SHP77 treated with DMSO at 0.1 percent for 48 hours (cell line): ENCODE measurements at places on chromosomes 1 and 21.
A peak's percentile ranks its signal among the peaks of the same experiment; 100 is the strongest.

GRCh38 chr1:73411479-73411878, 786.5 kb downstream of the LRRIQ3 start:
- peak; percentile 55 for DNase-seq

DNA sequence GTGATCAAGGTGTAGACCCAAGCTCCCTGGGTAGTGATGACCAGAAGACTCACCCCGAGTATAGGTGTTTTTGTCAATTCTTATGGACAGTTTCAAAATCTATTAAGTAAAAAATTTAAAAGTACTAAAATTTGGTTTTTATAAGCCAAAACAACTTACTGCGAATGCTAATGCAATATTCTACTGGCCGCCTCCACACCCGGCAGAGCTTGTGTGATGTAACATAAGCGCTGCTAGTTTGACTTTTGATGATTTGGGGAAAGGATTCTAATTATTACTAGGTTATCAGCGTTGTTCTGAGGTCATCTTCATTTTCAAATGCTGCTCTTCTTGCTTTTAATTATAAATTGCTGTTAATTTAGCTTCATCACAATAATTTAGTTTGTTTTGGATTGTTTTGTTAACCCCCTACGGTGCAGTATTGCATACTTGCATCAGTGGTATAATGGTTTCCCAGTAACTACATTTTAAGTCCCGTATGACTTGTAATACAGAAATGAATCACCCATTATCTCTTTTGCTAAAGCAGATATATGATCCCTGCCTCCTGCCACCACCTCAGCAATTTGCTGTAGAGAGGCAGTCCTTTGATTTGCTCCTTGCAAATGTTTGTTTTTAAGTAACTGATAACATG, 178.0 kb downstream of the SDCCAG8 start:
- DNase-seq = no peak

- no peak for DNase-seq
These were observed 5.1 kb downstream of the C1orf87 start for GRCh38 chr1:60068393-60069045.

GRCh38 chr1:206472024-206472423, 1.7 kb downstream of the IKBKE start:
- DNase-seq = no peak

DNA sequence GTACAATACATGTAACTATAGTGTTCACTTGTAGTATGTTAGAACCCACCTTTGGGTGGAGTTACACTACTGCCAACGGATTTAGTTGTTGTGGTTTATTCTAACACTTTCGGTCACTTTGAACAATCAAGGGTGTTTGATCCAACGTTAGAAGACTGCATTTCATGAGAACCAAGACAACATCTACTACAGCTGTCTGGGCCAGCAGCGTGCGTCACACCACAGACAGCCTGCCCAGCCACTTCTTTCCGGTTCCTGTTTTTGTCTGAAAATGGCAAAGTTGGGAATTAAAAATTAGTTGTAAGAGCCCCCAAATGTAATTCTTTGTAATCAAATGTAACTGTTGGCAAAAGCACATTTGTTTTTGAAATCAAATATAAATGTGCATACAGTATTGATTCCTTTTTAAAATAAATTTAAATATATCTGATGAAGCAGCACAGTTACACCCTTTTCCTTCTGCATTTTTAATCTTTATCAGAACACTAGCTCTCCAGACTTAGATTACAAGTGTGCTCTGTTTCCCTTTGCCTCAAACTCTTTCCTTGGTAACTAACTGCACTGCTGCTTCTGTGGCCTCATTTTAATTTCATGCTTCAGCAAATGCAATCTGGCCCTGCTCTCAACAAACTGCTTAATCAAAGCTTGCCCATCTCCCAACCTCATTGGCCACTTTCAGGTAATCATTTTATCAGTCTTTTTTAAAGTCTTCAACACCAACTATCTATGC, 86.6 kb upstream of the DPH5 start:
- no peak for DNase-seq

GRCh38 chr1:192235127-192235526, 76.9 kb downstream of the RGS18 start:
- DNase-seq = no peak

DNA sequence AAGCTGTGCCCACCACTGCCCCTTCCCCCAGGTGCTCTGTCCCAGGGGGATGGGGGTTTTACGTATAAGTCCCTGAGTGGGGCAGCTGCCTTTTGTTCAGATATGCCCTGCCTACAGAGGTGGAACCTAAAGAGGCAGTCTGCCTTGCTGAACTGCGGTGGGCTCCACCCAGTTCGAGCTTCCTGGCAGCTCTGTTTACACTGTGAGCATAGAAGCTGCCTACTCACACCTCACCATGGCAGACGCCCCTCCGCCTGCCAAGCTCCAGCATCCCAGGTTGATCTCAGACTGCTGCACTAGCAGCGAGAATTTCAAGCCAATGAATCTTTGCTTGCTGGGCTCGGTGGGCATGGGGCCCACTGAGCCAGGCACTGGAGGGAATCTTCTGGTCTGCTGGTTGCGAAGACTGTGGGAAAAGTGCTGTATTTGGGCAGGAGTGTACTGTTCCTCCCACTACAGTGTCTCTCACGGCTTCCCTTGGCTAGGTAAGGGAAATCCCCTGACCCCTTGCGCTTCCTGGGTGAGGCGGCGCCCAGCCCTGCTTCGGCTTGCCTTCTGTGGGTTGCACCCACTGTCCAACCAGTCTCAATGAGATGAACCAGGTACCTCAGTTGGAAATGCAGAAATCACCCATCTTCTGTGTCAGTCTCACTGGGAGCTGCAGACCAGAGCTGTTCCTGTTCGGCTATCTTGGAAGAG, 17.6 kb upstream of the RWDD3 start:
- no peak for DNase-seq

DNA sequence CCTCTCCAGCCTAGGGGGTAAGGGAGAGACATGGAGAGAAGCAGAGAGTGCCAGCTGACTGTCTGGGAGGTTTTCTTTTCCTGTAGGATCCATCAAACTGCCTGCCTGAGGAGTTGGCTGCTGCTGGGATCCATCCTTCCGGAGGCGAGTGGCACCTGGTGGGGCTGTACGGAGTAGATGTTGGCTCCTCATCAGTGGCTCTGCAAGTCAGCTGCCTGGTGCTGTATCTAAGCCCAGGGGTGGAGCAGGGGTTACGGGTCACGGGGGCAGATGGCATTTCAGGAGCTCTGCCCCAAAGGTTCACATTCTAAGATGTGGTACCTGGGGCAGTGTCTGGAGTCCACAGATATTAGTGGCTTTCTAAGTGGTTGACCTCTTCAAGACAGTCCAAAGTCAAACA, 128.0 kb downstream of the ACTL8 start:
- no peak for DNase-seq

GRCh38 chr1:92291372-92291999, 7.3 kb downstream of the GLMN start:
- DNase-seq = no peak

DNA sequence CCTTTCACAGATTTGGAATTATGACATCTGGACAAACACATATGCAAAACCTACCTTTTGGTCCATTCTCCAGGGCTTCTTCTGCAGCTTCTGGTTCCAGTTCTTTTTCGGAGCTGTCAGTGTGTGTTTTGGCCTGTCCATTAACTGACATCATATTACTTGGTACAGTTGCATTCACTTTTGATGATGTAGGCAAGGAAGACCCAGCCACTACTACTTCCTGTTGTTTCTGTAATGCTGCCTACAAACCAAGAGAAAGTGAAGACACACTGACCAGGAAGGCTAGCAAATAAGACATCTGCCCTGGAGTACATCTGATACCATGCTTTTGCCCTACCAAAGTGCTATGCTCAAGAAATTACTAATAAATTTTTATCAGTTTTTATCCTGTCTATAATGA, 31.9 kb downstream of the ACBD3 start:
- no peak for DNase-seq

GRCh38 chr1:170634293-170634692, 29.6 kb upstream of the PRRX1 start:
- no peak for DNase-seq

GRCh38 chr1:89540406-89540970, 15.9 kb downstream of the LRRC8B start:
- no peak for DNase-seq

GRCh38 chr1:39854738-39855137, 28.6 kb downstream of the TRIT1 start:
- DNase-seq = no peak

DNA sequence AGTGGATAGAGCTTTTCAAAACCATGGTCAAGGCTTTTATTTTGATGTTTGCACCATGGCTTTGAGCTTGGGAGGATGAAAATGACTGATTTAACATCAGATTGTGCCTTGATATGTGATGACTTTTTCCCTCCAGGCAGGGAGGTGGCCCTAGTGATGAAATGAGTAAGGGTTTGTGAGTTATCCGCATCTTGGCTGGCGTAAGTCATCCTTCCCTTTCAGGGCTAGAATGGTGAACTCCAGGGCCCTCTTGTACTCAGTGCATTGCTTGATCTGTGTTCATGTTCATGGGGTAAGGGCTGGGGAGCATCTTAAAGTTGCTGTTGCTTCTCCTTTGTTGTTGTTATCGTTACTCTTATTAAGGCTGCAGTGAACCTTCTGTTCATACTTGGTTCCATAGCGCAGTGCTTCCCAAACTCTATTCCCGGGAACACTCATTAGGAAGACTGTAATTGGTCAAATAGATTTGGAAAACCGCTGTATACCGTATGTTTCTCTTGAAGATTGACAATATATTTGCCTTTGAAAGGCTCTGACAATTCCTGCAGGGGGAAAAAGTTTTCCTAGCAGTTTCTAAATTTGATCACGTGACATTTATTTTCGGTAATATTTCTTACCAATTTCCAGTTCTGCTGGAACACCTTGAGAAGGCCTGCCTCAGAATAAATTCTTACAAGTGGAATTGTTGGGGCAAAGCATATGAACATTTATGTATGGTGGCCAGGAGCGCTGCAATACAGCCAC, 23.1 kb downstream of the GPR137B start:
- no peak for DNase-seq

DNA sequence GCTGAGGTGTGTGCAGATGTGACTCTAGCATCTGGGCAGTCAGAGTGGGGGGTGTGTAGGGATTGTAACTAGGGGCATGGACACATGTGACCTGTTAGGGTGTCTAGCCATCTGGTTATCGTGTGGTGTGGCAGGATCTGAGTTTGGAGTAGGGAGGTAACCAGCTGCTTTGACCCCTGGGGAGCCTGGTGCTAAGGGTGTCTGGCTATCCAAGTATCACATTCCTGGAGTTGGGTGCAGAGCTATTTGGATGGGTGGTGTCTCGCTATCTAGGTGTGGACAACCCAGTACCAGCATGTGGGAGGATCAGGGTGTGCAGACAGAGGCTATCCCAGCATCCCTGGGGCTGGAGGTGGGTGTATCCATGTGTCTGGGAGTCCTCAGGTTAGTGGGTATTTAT, 4.7 kb downstream of the PTPRU start:
- no peak for DNase-seq

GRCh38 chr1:231386466-231386865, 35.6 kb downstream of the EGLN1 start:
- no peak for DNase-seq

- no peak for DNase-seq
These were observed 499.2 kb downstream of the OMA1 start for GRCh38 chr1:58047265-58047858.

DNA sequence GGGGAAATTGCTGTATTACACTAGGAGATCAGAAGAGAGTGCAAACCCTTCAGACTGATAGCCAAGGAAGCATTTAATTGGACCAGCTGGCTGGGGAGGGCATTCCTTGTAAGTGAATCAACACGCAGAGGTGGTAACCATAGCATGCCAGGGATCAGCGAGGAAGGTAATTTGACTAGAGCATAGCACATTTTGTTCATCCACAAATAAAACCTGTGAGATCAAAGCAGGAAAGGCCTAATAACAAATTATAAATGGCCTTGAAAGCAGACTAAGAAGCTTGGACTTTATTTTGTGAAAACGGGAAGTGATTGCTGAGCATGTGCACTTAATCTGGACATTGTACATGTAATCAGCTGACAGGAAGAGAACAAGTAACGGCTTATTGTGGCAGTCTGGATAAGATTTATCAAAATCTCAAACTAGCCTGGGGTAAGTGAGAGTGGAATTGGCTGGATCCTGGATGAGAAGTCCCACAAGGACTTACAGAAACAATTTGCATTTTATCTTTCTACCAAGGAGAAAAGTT, 11.7 kb upstream of the CD55 start:
- DNase-seq = no peak

DNA sequence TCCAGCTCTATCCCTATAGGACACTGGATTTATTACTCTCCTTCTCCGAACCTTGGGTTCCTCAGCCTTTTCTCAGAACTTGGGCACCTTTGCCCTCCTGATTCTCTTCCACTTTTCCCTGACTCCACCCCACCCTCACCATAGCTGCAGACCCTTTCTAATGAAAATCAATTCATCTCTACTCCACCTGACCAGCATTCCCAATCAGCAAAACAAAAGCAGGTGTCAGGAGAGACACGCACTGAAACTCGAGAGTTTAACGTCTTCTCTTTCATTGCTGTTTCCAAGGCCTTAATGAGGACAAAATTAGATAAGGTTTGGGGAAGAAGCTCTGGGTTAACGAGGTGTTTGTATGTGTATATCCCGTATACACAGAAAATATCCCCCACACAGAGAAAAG, 208.8 kb downstream of the PLPP3 start:
- no peak for DNase-seq

DNA sequence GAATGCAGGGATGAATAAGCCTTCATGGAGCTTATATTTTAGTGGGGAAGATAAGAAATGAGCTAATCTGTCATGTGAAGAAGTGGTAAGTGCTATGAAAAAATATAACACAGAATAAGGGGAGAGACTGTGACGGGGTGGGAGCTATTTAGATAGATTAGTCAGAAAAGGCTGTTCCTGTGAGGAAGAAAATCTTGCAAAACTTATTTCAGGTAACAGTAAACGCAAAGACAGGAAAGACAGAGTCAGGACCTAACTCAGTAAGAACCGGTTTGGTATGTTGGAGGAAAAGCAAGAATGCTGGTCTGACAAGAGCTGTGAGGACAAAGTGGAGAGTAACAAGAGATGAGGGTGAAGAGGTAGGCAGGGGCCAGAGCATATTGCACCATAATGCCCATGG, 22.0 kb downstream of the GNAI3 start:
- no peak for DNase-seq

- DNase-seq = no peak
These were observed 165.5 kb upstream of the TMEM51 start for GRCh38 chr1:14987829-14988603.

GRCh38 chr1:239858057-239858456, 233.6 kb upstream of the FMN2 start:
- DNase-seq = no peak

- peak; percentile 54 for DNase-seq
These were observed 2.5 kb upstream of the LMO4 start for GRCh38 chr1:87325982-87326738.

- peak; percentile 9 for DNase-seq
These were observed 228.4 kb upstream of the DMRTA2 start for GRCh38 chr1:50651476-50652263.
